ENCODE measurements at places on chromosomes 12 and 14.
A peak's percentile ranks its signal among the peaks of the same experiment; 100 is the strongest.

DNA sequence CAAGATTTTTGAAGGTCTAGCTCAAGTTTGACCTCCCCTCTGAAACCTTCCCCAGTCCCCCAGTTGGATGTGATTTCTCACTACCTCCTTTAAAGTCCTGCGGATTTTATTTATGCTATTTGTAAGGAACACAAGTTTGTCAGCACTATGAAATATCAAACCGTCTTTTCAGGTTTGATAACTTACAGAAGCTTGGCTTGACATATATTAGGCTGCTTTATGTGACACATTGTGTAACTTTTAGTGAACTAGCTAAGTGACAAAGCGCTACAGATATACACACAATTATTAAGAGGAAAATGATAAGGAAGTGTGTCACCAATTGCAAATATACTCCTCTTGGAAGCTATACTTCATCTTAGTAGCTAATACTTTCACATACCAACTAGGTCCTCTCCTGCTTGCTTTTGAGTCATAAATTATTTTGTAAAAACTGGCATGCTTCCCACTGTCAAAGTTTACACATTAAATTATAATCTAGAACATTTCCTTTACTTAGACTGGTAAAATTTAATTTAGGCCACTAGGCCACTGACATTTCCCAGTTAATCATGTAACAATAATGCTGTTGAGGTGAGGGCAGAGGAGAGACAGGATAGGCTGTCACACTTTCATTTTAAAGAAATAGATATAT, 149.5 kb downstream of the TMTC3 start:
- DNase-seq: no peak

DNA sequence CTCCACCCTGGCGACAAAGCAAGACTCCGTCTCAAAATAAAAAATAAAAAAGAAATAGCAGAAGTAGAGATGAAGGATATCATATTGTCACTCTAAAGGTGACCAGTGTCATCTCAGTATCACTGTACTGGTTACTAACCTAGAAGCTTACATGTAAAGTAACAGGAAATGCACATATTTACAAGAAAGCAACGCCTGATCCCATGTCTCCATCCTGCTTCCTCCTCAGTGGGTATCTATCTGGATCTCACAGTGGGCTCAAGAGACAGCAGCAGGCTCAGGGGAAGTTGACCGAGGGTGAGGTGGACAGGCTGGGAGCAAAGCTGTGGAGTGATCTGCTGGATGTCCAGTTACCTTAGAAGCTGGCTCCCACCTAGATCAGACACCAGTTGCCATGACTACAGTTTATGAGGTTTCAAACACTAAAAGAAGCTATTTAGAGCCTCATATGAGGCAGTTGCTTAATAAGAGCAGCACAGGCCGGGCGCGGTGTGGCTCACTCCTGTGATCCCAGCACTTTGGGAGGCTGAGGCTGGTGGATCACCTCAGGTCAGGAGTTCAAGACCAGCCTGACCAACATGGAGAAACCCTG, 10.5 kb downstream of the MTRFR start:
- DNase-seq: no peak

- DNase-seq: no peak
These were observed 22.5 kb upstream of the MANSC4 start for GRCh38 chr12:27802511-27802910.

DNA sequence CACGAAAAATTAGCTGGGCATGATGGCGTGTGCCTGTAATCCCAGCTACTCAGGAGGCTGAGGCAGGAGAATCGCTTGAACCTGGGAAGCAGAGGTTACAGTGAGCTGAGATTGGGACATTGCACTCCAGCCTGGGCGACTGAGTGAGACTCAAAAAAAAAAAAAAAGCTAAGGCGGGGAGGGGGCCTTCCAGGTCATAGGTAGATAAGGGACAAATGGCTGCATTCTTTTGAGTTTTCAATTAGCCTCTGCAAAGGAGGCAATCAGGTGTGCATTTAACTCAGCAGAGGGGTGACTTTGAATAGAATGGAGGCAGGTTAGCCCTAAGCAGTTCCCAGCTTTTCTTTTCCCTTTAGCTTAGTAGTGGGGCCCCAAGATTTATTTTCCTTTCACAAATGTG, 743 bp upstream of the AACS start:
- DNase-seq: no peak

DNA sequence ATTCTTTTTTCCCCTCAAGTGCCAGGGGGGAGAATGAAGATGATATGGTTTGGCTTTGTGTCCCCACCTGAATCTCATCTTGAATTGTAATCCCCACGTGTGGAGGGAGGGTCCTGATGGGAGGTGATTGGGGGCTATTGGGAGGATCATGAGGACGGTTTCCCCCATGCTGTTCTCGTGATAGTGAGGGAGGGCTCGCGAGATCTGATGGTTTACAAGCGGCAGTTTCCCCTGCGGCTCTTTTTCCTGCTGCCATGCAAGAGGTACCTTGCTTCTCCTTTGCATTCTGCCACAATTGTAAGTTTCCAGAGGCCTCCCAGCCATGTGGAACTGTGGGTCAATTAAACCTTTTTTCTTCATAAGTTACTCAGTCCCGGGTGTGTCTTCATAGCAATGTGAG, 173.7 kb downstream of the CAND1 start:
- DNase-seq: no peak

- no peak for DNase-seq
These were observed 10.5 kb downstream of the WNT5B start for GRCh38 chr12:1639538-1639937.

DNA sequence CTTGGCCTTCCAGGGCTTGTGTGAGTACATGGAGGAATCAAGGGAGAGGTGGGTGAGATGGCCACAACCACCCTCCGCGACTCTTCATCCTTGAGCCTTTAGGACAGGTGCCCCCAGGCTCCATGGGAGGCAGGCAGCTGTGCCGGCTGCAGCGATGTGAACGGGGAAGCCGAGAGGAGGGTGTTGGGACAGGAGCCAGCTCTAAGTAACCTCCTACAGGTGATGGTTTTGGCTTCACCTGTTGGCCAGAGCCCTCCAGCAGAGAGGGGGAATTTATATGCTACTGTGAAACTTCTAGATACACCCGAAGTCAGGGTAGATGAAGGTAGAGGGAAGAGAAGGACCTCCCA, 132.2 kb upstream of the HIF1A start:
- no peak for DNase-seq

DNA sequence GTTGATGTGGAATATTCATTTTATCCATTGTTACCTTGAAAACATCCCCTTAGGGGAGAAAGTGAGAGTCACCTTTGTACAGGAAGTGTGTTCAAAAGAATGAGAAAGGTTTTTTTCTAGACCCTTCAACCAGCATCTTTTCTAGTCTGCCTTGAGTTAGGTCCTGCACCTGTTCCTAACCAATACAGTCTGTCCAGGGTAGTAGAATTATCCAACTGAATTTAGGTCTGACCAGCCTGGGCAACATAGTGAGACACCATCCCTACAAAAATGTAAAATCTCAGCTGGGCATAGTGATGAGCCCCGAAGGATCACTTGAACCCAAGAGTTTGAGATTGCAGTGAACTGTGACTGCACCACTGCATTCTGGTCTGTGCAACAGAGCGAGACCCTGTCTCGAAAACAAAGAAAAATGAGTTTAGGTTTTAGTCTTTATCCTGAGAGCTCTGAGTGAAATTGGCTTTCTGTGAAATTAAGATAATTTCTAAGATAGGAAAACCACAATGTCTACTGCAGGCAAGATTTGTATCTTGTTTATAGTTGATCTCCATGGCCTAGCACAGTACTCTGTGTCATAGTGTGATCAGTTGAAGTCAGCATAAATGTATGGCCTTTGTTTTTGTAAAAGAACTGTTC, 25.2 kb downstream of the ARHGAP5 start:
- no peak for DNase-seq

GRCh38 chr12:1418144-1418543, 176.2 kb downstream of the FBXL14 start:
- no peak for DNase-seq

GRCh38 chr12:93299262-93299846, 78.4 kb upstream of the NUDT4 start:
- DNase-seq: no peak

GRCh38 chr14:105490267-105490571, 827 bp upstream of the TEDC1 start:
- no peak for DNase-seq

- no peak for DNase-seq
These were observed 105.0 kb upstream of the METAP2 start for GRCh38 chr12:95368931-95369330.

GRCh38 chr12:64680235-64680634, 69.9 kb downstream of the RASSF3 start:
- no peak for DNase-seq

DNA sequence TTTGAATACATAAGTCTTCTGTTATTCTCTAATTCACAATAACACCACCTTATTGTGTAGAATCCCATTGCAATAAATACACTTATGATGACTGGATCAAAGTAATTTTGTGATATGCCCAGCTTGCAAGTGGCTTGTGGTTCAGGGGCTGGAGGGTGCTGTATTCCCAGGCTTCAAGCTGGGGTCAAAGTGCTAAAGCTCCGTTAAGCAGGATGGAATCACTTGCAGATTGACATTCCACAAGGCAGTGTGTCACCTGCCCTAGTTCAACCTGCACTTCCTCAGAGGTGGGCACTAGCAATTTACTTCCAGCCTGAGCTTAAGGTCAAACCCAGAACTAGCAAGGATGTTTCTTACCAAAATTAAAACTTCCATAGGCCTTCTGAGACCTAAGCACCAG, 166.6 kb downstream of the SSPN start:
- DNase-seq: no peak

GRCh38 chr12:2403221-2403976, 350.6 kb downstream of the CACNA1C start:
- DNase-seq: peak; percentile 47

DNA sequence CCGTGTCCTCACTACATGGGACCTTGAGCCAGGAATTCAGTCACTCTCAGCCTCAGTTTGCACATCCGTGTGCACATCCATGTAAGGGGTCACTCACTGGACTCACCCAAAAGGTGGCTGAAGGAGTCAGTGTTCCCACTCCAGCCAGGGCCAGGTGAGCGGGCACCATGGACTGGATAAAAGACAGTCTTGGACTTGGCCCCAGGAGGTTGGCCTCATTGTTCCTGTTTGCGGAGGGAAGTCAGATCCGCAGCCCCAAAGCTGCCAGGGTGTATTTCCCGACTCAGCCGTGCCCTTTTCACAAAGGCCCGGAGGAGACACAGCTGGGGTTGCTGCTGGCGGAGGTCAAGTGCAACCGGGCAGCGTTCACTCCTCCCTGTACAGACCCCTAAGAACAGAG, 170.7 kb upstream of the MYL2 start:
- DNase-seq: peak; percentile 25

- no peak for DNase-seq
These were observed 23.8 kb upstream of the TC2N start for GRCh38 chr14:91891101-91891500.

DNA sequence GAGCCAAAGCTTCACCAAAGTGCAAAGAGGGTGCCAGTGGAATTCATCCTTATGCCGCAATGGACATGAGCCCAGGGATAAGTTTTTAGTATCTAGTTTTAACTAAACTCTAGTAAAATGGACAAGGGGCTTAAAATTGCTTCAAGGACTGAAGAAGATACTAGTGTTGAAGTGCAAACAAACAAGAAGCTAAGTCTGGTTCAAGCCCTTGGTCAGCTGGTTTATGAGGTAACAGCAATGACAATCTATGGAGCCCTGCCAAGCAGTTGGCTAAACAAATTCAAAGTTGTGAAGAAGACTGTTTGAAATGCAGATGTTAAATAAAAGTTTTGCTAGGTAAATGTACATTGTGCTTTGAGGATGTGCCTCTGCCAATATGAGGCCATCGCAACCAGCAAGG, 209.4 kb downstream of the KTN1 start:
- DNase-seq: no peak

DNA sequence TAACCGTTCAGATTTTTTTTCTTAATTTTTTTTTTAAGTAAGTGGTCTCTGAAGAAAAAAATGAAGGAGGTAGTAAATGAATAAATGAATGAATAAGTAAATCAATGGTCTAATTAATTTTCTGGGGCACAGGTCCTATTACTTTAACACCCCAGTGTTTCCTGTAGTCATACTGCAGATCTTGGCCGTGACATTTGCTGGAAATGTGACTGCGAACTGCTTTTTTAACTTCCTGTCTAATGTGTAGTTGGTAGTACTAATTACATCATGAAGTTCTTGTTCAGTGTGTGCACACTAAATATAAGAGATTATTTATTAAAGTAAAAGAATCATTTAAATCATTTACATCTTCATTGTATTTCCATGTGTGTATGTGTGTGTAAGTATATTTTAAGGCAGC, 45.4 kb downstream of the AEBP2 start:
- DNase-seq: no peak

All from RWPE2 (cell line).